T-helper 2 cell (primary cell): ENCODE measurements at places on chromosomes 3 and 15.

DNA sequence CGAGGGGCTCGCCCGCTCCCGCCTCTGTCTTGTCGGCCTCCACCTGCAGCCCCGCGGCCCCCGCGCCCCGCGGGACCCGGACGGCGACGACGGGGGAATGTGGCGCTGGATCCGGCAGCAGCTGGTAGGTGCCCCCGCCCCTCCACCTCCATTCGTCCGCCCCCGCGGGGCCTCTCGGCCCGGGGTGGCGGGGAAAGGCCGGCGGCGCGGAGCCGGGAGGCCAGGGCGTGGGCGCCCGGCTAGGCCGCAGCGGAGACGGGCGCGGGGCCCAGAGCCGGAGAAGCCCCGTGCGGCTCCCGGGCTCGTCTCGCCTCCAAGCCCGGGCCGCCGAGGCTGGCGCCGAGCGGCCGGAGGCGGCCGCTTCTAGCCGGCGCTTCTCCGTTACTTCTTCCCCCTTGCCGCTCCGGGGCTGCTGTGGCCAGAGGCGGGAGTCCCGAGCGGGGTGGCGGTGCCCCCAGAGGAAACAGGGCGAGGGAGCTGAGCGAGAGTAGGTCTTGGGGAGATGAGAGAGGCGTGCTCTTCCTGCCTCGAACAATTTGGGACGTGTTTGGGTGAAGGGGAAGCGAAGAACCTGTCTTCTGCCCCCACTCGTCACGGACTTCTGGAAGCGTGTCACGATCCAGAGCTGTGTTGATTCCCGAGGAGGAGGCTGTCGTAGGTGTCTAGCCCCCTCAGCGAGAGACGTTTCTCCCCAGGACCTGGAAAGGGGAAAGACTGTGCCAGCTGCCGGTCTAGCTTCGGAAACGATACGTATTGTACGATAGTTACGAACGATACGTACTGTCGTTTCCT, 555 bp downstream of the ATP11B start:
- no peak for DNase-seq

GRCh38 chr3:178189854-178190253, 346.4 kb upstream of the KCNMB2 start:
- DNase-seq = no peak

DNA sequence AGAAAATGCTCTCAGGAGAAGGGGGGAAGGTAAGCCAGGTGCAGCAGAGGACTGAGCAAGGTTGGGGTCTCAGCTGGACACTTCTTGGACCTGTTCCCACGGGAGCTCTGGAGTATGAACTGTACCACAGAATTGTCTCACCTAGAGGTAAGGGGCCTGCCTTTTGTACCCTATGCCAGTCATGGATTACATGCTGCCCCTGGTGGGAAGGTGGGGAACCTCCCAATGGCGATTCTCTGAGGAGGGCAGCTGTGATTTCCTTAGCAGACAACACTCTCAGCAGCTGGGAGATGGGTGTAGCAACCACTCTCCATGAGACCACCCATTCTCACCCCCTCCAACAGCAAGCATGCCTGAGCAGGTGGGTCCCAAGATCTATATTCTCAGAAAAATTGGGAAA, 329.4 kb upstream of the CTNNB1 start:
- DNase-seq = no peak

- DNase-seq = no peak
These were observed 258.7 kb upstream of the PPP2R3A start for GRCh38 chr3:135706758-135707375.
